ENCODE measurements at places on chromosomes 2 and 18. TPM values are rescaled to one million over a fixed set of nuclear protein-coding genes. Genes with fewer than 3 reads are reported as not detected.

The CPO gene
- total RNA-seq, result not detected

The NAT8 gene
- not detected for total RNA-seq

The AQP12B gene
- not detected for total RNA-seq

The ANKAR gene
- 5.0 TPM for total RNA-seq

The ZAP70 gene
- total RNA-seq, result not detected

The IL36B gene
- total RNA-seq, result not detected

The DPYSL5 gene
- 93.5 TPM for total RNA-seq

The LIMS3 gene
- total RNA-seq, result not detected

The ESPNL gene
- total RNA-seq, result 0.59 TPM

The GREB1 gene
- 30.8 TPM for total RNA-seq

The ABCA12 gene
- not detected for total RNA-seq

The CTAGE1 gene
- total RNA-seq, result not detected

Data from neural progenitor cell (in vitro differentiated cells).